ENCODE measurements at places on chromosomes 2 and 18.

GRCh38 chr2:142478206-142478605 is 347.4 kb upstream of the LRP1B start:
- DNase-seq, result no peak

DNA sequence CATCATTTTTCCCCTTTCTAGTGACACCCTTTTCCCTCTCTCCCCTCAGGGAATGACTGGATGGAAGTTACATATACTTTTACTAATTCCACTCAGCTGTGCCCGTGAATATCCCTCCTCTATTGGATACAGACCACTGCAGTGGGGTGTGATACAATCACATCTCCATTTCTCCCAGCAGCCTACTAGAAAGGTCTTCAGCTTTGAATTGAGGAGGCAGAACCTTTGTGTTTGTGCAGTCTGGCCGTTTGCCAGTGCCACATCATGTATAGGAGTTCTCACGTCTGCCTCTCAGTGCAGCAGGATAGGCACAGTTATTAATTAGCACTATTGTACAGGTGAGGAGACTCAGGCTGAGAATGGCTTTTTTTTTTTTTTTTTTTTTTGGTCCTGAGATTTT is 16.4 kb downstream of the TNFRSF11A start:
- DNase-seq, result no peak

DNA sequence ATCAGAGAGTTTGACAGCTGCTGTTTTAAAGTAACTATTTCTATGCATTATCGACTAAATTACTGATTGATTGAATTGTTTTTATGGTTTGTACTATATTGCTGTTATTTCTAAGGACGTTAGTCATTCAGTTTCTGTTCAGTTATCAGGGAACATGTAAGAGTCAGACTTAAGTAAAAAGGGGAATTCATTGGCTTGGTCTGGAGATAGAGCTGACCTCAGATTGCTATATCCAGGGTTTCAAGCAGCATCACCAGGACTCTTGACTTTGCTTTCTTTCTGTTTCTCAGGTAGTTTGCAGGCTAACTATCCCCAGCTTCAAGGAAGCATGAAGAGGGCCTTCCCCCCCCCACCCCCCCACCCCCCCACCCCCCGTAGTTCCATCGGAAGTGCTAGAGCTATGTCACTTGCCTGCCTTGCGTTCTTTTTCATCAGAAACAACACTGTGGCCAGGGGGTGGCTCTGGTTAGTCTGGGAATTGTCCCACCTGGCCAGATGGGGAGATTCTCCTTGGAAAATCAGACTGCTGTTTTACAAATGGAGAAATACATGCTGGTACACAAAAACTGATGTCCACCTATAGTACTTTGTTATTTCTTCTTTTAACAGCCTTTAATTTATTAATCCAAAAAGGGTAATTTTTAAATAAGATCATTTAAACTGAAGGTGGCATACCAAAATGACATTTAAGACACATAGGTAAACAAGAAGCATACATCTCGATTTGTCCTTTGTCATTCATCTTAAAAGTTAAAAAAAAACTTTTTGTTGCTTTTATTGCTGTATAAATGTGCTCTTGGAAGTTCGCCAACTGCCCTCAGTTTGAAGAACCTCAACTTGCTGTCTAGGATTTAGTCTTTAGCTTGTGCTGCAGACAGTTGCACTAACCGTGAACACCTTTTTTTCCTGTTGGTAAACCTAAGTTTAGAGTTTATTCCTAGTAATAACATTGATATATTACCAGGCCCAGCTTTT is 9.4 kb downstream of the SMAD4 start:
- DNase-seq, result no peak

DNA sequence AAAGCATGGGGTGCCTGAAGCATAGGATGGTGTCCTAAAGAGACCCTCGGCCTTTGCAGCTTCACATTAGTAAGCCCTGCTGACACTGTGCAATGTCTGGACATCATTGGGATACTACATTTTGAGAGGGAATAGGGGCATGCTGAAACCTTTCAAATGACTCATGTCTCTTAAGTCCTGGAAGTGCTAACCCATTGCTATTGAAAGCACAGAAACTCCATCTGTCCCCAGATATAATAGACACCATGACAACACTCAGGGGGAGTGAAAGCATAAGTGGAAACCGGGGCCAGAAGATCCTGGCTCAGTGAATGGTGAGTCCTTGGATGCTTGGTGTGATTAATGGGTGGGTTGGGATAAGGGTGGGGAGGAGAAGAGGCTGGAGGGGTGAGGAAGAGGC is 595.5 kb upstream of the ID2 start:
- no peak for DNase-seq

GRCh38 chr18:27685807-27686412 is 491.0 kb downstream of the CDH2 start:
- DNase-seq, result no peak

GRCh38 chr2:75709297-75709696 is 1.4 kb downstream of the GCFC2 start:
- DNase-seq, result no peak

GRCh38 chr18:79616651-79617510 is 62.7 kb upstream of the CTDP1 start:
- no peak for DNase-seq

GRCh38 chr18:46010050-46010449 is 42.9 kb upstream of the EPG5 start:
- DNase-seq, result no peak

GRCh38 chr2:218832081-218832480 is 478 bp upstream of the PRKAG3 start:
- no peak for DNase-seq

DNA sequence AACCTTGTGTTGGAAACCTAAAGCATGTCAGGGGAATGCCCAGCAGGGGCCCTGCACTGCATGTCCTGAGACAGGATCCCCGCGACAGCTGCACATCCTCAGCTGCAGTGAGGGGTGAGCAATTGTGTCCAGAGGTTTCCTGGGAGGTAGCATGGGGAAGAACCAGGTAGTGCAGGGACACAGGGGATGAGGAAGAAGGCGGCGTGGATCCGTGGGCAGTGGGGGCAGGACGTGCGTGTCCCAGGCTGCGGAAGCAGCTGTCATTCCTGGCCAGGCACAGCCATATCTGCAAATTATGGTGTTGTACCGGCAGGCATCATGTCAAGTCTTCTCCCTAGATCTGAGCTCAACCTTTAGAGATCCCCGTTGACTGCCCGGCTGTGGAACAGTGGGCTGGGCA is 238.2 kb upstream of the MYT1L start:
- DNase-seq, result no peak

DNA sequence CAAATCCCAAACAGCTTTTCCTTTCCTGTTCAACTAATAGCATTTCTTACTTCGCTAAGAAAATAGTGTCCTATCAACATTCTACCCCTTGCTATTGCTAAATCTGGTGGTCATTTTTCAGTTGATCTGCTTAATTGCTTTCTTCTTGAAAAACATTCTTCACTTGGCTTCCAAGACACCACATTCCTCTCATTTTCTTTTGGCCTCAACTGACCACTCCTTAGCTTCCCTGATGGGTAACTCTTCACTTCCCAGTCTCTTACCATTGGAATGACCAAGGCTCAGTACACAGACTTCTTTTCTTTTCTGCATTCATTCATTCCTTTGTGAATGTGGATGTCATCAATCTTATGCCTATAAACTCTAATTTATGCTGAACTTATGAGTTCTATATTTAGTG is 230.8 kb upstream of the CDH2 start:
- DNase-seq, result no peak

DNA sequence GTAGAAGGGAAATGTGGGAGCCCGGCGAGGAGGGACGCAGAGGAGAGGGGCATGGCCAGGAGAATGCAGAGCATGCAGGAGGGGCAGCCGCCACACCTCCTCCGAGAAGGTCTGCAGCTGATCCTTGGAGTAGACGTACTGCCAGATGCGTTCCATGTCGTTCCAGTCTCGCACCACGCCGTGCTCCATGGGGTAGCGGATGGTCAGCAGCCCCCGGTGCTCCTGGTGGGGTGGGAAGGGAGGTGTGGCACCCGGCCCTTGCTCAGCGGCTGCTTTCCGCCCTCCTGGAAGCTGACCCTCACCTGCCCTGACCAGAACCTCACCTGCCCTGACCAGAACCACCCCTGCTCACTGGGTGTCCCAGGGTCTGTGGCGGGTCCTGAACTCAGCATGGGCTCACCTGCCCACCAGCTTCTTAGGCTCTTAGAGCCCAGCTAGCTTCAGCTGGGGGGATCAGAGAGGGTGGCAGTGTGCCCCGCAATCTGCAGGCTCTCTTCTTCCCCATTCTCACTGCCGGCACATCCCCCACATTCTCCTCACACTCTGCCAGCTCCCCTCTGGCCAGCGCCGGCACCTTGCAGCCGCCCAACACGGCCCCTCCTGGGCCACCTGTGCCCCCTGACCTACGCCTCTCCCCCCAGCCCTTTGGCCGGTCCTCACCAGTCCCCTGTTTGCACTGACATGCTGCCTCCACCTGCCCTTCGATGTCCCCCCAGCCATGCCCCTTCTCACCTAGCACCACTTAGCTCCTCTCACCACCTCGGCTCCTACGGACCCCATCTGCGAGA is 4.4 kb downstream of the ACTR1B start:
- no peak for DNase-seq

- no peak for DNase-seq
Measured at GRCh38 chr2:159515441-159515840, 100.9 kb downstream of the BAZ2B start.

- peak; percentile 72 for DNase-seq
Measured at GRCh38 chr2:174778085-174778981, 14.1 kb upstream of the CHRNA1 start.

- DNase-seq, result no peak
Measured at GRCh38 chr2:177296040-177296439, 31.5 kb upstream of the NFE2L2 start.

DNA sequence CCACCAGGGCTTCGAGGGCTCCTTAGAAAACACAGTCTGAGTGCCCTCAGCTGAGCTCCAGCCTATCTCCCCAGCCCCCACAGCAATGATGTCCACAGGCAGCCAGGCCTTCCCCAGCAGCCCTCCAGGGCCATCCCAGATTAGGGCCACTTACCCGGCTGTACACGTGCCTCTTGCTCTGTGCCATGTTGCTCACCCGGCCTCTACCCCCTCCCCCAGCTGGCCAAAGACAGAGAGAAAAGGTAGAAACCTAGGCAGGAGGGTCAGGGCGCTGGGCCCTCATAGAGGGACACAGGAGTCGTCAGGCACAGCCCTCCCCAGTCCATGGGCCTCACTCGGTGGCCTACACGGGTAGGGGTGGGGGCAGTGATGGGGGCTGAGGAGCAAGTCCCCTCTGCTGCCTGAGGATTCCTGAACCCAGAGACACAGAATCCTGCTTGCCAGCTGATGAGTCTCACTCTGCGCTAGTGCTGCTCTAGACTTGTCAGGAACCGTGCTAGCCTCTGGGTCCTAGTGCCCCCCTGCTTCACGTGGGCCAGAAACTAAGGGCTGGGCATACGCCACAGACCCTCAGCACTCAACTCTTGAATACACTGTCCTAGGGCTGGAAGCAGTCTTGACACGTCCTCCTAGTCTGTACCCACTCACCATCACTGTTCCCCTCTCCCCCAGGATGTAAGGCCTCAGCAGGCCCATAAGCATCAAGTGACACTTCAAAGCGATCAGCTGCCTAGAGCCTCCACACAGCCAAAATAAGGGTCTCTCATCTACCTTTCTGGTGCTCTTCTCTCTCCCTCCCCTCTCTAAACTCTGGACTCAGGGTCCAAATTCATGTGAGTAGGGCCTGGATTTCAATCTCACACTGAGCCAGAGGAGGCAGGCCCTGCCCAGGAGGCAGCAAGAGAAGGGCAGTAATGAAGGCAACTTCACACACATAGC is at the start of gene DCTN1:
Gene DCTN1 (minus strand): TSS at position 461 of the 939 bp plus-strand sequence. CDS start 274 bp downstream, at position 187.
- DNase-seq, result peak; percentile 72

- DNase-seq, result no peak
Measured at GRCh38 chr2:1378456-1379150, 34.7 kb upstream of the TPO start.

GRCh38 chr2:120094795-120095194 is 81.9 kb downstream of the EPB41L5 start:
- no peak for DNase-seq

Measured in left forelimb (tissue), 1 donor.